ENCODE measurements at places on chromosomes 1 and 21. TPM values are rescaled to one million over a fixed set of nuclear protein-coding genes. Genes with fewer than 3 reads are reported as not detected.

Gene TTC22
- not detected for total RNA-seq

Gene CLDN8
- not detected for total RNA-seq

Gene CELA3A
- total RNA-seq, result not detected

Gene DDOST
- 130 TPM for total RNA-seq

GRCh38 chr1:87979079-87979478 is 650.4 kb downstream of the LMO4 start:
- no peak for DNase-seq
